Epithelial cell of proximal tubule (primary cell): ENCODE measurements at places on chromosomes 3 and 15. TPM values are rescaled to one million over a fixed set of nuclear protein-coding genes. Genes with fewer than 3 reads are reported as not detected.

- DNase-seq: no peak
Observed at GRCh38 chr15:45796433-45796832, 161.6 kb downstream of the SQOR start.

- DNase-seq: no peak
Observed at GRCh38 chr15:63701365-63701764, 104.2 kb downstream of the FBXL22 start.

DNA sequence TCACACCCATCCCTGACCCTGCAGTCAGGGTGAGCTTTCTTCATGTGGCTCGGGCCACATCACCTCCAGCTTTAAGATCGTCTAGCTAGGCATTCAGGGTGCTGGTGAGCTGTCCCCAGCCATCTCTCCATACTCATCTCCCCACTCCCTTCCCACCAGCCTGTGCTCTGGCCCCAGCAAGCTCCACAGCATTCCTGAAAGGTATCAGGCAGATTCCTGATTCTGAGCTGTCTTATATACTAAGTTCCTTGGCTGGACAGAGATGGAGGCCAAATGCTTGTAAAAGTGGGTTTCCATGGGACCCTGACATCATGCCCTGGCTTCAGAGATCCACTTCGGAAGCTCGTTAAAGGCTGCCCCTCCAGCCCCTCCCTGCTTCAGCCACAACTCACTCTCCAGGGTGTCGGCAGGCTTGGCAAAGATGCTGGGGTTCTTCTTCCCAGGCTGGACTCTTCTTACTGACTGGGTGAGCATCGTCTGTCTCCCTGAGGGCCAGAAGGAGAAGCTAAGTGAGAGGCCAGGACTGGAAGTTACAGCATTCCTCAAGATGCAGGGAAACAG lies 3.9 kb downstream of the CILP start:
- DNase-seq: no peak

DNA sequence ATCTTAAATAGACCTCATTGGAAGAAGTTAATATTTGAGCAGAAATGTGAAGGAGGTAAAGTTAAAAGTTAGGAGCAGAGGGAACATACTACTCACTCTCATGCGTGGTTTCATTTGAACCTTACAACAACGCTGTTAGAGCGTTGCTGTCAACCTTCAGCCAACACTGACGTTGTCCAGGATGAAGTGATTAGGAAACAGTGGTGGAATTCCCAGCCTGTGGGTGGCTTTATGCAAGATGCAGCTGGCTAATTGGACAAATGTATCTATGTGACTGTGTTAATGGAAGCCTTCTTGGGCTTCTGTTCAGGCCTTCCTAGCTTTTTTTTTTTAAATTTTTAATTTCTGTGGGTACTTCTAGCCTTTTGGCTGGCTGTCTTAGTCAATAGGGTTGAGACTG lies 40.5 kb downstream of the PTPRG start:
- DNase-seq: no peak

- no peak for DNase-seq
Observed at GRCh38 chr15:57583720-57584119, 8.0 kb upstream of the MYZAP start.

DNA sequence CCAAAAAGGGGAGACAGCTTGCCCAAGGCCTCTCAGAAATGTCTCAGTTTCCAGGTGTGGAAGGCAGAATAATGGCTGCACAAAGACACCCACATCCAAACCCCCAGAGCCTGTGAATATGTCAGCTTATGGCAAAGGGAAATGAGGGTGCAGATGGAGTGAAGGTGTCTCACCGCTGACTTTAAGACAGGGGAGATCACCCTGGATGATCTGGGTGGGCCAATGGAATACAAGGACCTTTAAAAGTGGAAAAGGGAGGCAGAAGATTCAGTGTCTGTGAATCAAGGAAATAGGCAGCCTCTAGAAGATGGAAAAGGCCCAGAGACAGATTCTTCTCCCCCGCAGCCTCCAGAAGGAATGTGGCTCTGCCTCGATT lies 48.8 kb upstream of the ATP2B2 start:
- DNase-seq: no peak

Gene CPLX3
- total RNA-seq: not detected in 2 replicates
